ENCODE measurements at places on chromosomes 7 and 10.
A peak's percentile ranks its signal among the peaks of the same experiment; 100 is the strongest.

- no peak for DNase-seq
Observed at GRCh38 chr10:111990734-111991133, 192.8 kb downstream of the GPAM start.

DNA sequence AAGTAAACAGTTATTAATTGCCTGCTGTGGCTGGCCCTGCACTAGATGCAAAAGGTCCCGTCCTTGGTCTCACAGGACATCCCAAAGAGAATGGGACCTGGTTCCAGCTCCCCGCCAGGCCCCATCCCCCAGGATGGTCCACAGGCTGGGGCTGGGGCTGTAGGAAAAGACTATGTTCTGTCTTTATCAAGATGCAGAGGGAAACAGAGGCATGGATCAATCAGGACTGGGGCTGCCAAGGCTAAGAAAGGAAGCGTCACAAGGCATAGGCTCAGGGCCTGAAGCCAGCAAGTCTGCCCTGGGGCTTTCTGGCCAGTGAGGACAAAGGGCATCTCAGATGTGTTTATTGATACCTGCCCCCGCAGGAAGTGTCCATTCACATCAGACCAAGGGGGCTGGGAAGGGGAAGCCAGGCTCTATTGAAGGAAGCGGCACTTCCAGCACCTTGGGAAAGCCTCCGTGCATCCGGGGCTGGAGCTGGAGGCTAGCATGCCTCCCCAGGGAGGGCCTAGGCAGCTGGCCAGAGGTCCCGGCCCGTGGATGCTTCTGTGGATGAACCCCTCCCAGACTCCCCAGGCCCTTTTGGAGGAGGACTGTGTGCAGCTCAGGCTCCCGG lies 5.8 kb downstream of the VSIR start:
- DNase-seq = no peak

DNA sequence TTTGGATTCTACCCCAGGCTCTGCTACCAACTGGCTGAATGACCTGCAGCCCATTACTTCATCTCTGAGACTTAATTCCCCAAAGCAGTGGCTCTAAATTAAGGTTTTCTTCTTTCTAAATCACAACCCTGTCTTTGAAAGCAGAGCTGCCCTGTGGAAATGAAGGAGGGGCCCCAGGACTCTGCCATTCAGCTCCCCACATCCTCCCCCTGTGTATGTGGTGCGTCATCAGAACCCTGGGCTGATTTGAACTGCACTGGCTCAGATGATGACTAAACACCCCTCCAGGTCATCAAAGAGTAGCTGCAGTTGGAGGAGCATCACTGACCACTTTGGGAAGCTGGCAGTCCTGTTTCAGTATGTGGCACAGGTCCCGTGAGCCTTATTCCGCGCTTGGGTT lies 46.6 kb downstream of the BPGM start:
- peak; percentile 63 for DNase-seq

DNA sequence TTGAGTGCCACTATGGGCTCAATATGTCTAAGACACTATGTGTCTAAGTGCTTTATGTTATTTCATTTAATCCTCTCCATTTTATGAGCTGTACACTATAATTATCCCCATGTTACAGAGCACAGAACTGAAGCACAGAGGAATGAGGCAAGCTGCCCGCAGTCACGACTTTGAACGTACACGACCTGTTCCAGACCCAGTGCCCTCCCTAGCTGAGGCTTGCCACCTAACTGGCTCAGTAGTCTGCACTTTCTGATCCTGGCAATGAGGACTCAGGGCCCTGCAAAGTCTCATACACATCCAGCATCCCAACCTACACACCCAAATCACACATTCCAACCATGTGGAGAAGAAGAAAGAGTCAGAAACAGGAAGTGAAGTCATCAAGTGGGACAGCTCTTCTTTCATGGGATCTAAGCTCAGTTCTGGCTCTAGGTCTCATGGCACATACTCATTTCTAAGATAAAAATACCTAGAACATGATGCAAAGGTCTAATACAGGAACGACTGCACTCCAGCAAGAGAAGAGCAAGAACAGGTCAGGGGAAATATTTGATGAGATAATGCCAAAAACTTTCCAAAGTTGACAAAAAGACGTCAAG lies 42.4 kb upstream of the DDC start:
- no peak for DNase-seq

DNA sequence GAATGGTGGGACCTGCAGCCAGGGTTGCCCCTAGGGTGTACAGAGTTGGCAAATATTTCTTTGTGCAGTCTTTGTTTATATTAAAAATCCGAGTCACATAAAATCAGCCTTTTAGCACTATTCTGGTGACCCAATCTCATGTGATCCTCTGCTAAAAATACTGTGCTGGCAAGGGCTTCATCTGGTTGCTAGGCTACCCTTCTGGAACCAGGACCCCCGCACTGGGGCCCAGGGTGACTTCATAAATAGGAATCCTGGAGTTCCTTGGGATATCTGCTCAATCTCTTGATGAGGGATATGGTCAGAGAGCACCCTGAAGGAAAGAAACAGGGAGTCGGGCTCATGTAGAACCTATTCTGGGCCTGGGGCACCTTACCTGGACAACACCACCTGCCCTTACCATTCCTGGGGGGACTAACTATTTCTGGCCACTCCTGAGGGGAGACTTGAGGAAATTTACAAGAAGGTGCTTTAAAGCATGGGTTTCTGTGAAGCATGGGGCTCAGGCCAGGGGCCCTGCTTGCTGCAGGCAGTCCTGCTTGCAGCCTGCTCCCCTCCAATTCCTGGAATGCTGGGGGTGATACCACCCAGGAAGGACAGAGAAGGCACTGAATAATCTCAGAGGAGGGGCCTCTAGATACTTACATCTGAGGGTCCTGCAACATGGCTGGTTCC lies 44.7 kb downstream of the SH2D4B start:
- no peak for DNase-seq

- DNase-seq = no peak
Observed at GRCh38 chr10:112899391-112900065, 50.5 kb upstream of the TCF7L2 start.

- no peak for DNase-seq
Observed at GRCh38 chr7:17301471-17302456, 3.3 kb downstream of the AHR start.

GRCh38 chr7:127629268-127629854 lies 11.4 kb upstream of the PAX4 start:
- no peak for DNase-seq

DNA sequence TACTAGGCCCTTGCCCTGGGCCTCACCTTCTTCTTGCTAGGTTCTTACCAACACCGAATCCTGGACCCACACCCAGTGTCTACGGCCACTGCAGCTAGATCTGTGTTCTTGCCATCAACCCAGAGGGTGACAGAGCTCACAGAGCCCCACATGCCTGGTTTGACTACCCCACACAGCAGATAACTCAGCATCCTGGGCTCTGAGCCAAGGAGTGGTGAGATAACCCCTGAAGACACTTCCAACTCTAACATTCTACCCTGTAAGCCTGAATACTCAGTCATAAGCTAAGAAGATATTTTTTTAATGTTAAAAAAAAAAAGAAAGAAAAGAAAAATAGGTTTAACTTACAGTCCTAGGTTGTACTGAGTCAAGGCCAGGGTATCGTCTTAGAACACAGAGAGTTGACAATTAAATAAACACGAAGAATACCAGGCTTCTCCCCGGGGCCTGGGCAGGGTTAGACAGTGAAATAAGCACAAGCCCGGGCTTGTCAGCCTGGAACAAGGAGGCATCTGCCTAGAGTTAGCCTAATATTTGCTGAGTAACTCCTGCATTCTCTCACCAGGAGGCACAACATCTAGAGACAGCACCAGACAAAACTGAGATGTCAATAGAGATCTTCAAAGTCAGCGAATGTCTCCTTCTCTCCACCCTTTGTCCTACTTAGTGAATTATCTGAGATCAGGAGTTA lies 556.5 kb upstream of the LRRN3 start:
- no peak for DNase-seq

GRCh38 chr7:122768827-122769226 lies 66.1 kb upstream of the RNF148 start:
- DNase-seq = no peak

GRCh38 chr7:84821671-84822534 lies 365.0 kb downstream of the SEMA3D start:
- no peak for DNase-seq

DNA sequence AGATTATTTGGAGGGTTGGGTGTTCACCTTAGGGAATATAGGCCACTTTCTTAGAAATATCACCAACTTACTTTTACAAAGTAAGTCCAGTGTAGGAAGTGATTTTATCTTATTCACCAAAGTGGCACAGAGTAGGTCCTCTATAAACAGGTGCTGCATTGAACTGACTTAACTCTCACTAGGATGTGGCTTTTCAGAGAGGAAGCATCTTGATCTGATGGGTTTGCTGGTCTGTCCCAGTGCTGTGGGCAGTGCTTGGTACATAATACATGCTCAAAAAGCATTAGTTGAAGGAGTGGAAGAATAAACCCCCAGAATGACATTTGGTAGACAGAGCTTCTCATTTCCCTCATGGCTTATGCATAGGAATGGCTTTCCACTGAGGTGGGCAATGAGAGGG lies 334.7 kb downstream of the LRMDA start:
- no peak for DNase-seq

- DNase-seq = peak; percentile 60
Observed at GRCh38 chr7:55546814-55547213, 25.5 kb downstream of the VOPP1 start.

GRCh38 chr10:7855205-7855604 lies 36.9 kb downstream of the TAF3 start:
- no peak for DNase-seq

DNA sequence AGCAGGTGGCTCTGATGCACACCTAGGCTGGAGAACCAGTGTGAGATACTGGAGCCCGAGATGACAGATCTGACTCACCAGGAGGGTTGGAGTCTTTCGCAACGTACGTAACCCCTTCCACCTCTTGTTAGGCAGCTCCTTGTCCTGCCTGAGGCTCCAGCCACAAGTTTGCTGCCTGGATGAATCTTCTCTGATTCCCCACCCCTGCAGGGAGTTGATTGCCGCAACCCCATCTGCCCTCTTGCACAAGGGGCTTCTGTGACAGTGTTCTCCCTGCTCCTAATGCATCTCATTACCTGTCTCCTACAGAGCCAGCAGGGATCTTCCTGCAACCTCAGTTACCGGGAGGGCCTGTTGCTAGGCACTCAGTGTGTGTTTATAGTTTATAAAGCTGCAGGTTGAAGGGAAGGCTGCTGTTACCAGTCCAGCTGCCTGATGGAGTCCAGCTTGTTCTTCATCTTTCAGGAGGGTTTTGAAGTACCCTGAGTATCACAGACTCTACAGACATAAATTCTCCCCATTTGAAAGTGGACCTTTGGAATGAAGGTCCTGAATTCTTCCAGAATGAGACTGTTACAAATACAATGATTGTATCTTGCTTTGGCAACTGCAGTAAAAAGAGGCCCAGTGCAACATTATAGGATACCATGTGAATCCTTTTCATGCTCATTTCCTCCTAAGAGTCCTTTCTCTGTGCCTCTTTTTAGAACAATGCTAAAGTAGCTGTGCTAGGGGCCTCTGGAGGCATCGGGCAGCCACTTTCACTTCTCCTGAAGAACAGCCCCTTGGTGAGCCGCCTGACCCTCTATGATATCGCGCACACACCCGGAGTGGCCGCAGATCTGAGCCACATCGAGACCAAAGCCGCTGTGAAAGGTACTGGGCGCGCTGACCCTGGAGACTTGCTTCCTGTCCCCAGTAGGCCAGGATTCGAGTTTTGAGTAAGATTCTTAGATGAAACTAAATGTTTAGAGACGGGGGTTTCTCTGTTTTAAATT lies 6.5 kb downstream of the MDH2 start:
- DNase-seq = no peak

DNA sequence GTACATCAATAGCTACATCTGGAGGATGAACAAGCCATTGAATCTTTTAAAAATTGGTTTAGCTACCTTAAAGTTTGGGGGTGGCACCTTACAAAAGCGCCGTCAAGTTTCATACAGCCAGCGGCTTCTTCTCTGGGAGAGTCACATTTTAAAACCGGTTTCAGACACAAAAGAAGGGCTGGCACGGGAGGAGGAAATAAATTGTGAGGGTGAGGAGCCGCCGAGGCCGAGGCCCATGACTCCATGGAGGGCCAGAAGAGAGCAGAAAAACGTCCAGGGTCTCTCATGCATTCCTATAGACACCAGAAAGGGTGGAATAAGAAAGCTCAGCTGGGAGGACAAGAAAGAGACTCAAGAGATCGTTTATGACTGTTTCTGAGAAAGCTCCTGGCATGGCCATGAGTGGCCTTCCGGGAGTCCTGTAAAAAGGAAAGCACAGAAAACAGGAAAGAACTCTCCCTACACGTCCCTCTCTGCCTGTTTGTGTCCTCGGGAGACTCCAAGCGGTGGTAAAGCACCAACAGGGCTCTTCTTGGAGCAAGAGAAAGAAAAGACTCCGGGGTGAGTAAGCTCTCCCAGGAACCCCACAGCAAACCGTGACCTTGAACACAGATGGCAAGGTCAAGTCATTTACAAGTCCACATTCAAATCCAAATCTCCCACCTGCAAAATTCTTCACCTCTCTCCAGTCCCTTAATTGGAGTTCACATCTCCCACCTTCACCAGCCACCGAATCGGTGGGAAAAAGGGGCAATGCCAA lies 1.8 kb downstream of the FRAT2 start:
- peak; percentile 45 for DNase-seq

DNA sequence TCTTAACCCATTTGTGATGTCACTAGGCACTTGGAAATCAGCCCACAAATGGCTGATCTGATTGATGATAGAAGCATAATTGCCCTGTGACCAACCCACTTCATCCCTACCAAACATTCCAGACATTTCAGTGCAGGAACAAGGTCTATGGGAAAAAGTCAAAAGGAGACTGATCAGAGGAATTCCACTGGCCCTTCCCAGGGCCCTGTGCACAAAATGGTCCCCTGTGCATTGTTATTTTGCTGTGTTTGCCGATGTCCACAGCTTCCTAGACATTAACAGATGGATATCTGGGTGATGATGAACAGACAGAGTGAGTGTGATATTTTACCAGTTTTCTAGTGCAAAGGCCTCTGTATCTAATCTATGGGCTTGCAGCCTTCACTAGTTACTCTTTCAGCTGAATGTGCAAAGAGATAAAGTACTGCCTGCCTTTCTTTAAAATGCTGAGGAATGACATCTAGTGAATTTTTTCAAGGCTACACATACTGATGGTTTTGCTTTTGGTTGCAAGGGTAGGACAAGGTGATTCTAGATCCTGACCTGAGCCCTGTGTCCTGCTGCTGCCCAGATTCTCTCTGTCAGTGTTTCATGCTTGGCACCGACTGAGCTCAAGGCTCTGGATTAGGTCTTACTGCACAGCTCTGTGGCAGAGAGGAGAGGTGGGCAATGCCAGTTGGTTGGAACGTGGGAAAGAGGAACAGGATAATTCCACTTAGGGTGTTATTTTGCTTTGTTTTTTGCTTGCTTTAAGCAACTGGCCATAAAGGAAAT lies 55.4 kb downstream of the CALD1 start:
- no peak for DNase-seq

GRCh38 chr7:4209966-4210365 lies 472.1 kb upstream of the FOXK1 start:
- no peak for DNase-seq
